ENCODE measurements at places on chromosomes 5 and 9.

DNA sequence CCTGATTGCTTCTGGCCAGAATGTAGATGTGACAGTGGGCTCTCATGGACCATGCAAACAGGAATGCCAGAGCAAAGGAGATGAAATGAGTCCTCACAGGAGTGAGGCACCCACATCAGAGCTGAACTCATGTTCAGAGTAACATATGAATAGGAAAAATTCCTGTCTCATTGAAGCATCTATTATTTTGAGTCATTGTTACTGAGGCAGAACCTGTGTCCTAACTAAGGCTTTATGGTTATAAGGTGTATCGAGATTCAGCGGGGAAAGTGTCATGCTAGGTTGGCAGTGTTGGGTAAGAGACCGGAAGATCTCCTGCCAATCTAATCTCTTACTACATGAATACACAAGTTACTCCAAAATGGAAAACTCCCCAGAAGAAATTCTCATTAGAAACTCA, 304.1 kb downstream of the TRPM3 start:
- no peaks in the 10 kb centered on the region for H3K36me3 ChIP-seq
- H3K4me1 ChIP-seq: no peaks in the 10 kb centered on the region
- H3K27ac ChIP-seq: no peak overlapping the region
- DNase-seq: no peak
- H3K27me3 ChIP-seq: no peaks in the 10 kb centered on the region
- H3K4me3 ChIP-seq: no peak overlapping the region

DNA sequence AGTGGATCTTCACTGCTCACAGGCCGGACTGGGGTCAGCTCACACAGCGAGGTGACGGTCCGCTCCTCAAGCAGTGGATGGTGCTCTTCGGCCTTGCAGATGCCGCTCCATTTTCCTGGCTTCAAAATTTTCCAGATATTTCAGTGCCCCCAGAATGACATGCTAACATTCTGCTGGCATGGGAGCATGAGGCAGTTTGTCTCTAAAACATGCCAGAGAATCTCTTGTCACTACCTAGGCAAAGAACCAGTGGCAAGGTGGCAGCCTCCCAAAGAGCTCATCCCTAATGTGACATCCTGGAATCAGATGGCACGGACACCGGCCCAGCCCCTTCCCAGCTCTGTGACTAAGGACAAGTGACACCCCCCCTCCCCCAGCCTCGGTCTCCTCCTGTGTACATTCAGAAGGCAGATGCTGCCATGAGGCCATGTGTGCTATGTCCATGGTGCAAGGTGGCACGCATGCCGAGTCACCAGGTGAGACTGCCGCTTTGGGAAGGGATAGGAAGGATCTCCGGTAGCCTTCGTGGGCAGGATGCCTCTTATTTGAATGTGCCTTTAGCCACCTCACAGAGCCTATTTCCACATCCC, 2.7 kb downstream of the S1PR3 start:
- no peaks in the 10 kb centered on the region for H3K36me3 ChIP-seq
- H3K27me3 ChIP-seq: no peaks in the 10 kb centered on the region
- DNase-seq: no peak
- peak overlapping the region; percentile 24 for H3K4me3 ChIP-seq
- H3K27ac ChIP-seq: no peak overlapping the region

GRCh38 chr9:137184881-137185660, 3.3 kb downstream of the ANAPC2 start:
- DNase-seq: no peak
- H3K27me3 ChIP-seq: no peaks in the 10 kb centered on the region
- no peak overlapping the region for H3K27ac ChIP-seq
- peaks cover 7% of the 10 kb centered on the region for H3K4me1 ChIP-seq

- H3K4me3 ChIP-seq: no peak overlapping the region
- H3K4me1 ChIP-seq: no peaks in the 10 kb centered on the region
- peaks cover 30% of the 10 kb centered on the region for H3K36me3 ChIP-seq
Observed at GRCh38 chr9:78262655-78263054, 26.8 kb downstream of the CEP78 start.

- DNase-seq: no peak
- no peak overlapping the region for H3K4me3 ChIP-seq
- H3K27ac ChIP-seq: no peak overlapping the region
- no peaks in the 10 kb centered on the region for H3K36me3 ChIP-seq
- H3K27me3 ChIP-seq: peaks cover 5% of the 10 kb centered on the region
Observed at GRCh38 chr9:2924380-2924768, 80.5 kb upstream of the PUM3 start.

DNA sequence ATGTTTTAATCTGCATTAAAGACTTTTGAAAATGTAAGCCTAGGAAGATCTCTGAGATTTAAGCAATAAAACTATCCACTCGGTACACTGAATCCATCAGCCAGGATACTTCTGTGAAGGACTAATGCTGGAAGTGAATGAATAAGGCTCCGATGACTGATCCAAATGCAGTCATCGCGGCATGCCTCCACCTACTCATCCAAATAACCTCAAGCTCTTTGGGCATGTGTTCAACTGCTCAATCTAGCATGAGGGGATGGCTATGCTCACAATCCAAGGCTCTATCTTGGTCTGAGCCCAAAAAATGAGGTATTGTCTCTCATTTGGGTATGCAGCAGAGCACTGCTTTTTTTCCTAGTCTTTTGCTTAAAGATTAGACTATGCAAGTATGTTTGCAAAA, 19.2 kb downstream of the MARCHF3 start:
- H3K27me3 ChIP-seq: no peaks in the 10 kb centered on the region
- H3K4me1 ChIP-seq: peaks cover 17% of the 10 kb centered on the region
- DNase-seq: no peak

GRCh38 chr9:128333451-128333869, 6.9 kb upstream of the SLC27A4 start:
- no peak overlapping the region for H3K27ac ChIP-seq
- no peaks in the 10 kb centered on the region for H3K4me1 ChIP-seq
- no peaks in the 10 kb centered on the region for H3K36me3 ChIP-seq
- no peaks in the 10 kb centered on the region for H3K27me3 ChIP-seq
- no peak for DNase-seq

DNA sequence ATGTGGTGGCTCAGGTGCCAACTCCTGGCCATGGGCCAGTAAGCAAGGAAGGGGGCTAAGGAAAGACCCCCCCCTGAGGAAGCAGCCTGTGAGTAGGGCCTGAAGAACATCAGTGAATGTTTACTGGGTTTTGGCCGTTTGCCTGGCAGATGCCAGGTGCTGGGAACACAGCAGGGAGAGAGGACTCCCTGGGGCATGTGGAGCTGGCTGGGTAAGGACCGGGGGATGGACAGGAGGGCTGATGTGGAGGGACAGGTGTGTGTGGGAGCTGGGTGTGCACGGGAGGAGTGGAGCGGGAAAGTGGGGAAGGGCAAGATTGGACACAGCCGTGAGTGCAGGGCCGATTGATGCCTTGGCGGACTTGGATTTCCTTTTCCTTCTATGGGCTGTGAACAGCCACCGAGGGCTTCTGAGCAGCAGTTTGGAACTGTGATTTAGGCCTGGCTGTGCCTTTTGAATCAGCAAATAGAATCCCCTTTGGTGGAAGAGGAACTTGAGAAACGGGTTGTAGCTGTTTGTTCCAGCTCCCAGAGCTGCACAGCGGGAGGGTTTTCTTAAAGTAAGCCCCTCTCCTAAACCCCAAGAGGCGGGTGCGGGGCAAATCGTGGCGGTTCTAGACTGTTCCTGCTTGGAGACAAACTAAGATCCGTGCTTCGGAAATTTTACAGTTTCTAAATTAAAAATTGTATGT, 3.1 kb downstream of the HMCN2 start:
- no peak overlapping the region for H3K4me3 ChIP-seq
- H3K27me3 ChIP-seq: peaks cover 49% of the 10 kb centered on the region
- peak overlapping the region; percentile 55 for H3K27ac ChIP-seq

GRCh38 chr5:111810112-111810511, 53.1 kb upstream of the NREP start:
- no peaks in the 10 kb centered on the region for H3K27me3 ChIP-seq
- no peak for DNase-seq
- no peaks in the 10 kb centered on the region for H3K36me3 ChIP-seq
- H3K27ac ChIP-seq: no peak overlapping the region
- H3K4me1 ChIP-seq: no peaks in the 10 kb centered on the region

DNA sequence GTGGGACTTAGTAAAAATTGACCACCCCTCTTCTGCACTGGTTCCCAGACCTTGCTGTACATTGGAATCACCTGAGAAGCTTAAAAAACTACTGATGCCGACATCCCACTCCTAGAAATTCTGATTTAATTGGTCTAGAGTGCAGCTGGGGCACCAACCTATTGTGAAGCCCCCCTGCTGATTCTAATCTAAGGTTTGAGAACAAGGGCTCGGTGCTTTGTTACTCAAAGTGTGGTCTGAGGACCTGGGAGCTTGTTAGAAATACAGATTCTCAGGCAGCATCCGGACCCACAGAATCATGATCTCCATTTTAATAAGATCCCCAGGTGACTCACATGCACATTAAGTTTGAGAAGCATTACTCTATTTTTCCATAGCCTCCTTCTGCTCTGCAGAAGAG, 57.8 kb upstream of the LPAR1 start:
- no peaks in the 10 kb centered on the region for H3K4me1 ChIP-seq
- DNase-seq: no peak
- H3K27ac ChIP-seq: no peak overlapping the region
- H3K4me3 ChIP-seq: no peak overlapping the region
- H3K27me3 ChIP-seq: no peaks in the 10 kb centered on the region
- H3K36me3 ChIP-seq: no peaks in the 10 kb centered on the region

DNA sequence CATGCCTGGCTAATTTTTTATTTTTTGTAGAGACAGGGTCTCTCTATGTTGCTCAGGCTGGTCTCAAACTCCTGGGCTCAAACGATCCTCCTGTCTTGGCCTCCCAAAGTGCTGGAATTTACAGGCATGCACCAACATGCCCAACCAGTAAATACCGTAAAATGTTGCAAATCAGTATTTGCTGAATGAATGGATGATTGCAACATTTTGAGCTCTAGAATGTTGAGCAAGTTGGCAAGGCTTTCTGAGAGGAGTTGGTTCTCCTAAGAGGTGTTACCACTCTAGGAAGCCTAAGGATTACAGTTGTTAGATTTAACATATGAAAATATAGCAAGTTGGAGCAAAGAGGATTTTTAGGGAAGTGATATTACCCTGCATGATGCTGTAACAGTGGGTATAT, 15.6 kb upstream of the DMXL1 start:
- DNase-seq: no peak
- H3K27me3 ChIP-seq: no peaks in the 10 kb centered on the region
- no peaks in the 10 kb centered on the region for H3K4me1 ChIP-seq
- H3K4me3 ChIP-seq: no peak overlapping the region

DNA sequence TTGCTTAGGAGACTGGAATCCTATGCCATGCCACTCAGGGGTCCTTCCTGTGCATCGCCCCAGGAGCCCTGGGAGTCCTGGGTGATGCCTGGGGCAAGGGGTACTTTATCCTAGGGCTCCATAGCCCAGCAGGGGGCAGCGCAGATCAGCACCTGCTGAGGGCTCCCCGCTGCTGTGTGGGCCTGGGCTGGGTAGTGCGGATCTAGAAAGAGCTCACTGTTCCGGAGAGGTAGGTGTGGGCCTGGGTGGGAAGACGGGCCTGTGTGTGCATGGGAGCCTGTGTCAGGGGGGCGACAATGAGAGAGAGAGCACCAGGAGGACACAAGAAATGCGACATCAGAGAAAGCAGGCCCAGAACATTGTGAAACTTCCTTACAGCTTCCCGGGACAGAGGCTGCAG, 11.4 kb upstream of the DAB2IP start:
- H3K4me3 ChIP-seq: no peak overlapping the region
- H3K27me3 ChIP-seq: no peaks in the 10 kb centered on the region
- H3K36me3 ChIP-seq: no peaks in the 10 kb centered on the region
- H3K4me1 ChIP-seq: no peaks in the 10 kb centered on the region

DNA sequence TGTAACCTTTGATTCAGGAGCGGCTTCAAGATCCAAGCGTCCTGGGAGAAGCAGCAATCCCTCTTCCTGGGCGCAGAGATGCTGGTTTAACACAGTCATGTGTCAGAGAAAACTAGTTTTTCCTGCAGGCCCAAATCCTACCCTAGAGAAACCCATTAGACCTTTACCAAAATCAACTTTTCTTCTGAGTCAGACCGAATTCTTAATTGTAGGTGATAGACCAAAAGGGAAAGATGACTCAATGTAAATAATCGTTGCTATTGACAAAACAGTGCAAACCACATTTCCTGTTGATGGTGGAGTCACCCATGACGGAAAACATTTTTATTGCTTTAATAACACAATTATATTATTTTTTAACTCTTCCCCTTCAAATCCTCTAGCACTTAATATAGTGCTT, 40.1 kb downstream of the SLC1A1 start:
- H3K4me3 ChIP-seq: no peak overlapping the region
- H3K36me3 ChIP-seq: no peaks in the 10 kb centered on the region
- H3K27ac ChIP-seq: no peak overlapping the region

- no peaks in the 10 kb centered on the region for H3K27me3 ChIP-seq
- no peak overlapping the region for H3K27ac ChIP-seq
- peaks cover 10% of the 10 kb centered on the region for H3K4me1 ChIP-seq
Observed at GRCh38 chr5:140542972-140543371, 4.5 kb upstream of the EIF4EBP3 start.

DNA sequence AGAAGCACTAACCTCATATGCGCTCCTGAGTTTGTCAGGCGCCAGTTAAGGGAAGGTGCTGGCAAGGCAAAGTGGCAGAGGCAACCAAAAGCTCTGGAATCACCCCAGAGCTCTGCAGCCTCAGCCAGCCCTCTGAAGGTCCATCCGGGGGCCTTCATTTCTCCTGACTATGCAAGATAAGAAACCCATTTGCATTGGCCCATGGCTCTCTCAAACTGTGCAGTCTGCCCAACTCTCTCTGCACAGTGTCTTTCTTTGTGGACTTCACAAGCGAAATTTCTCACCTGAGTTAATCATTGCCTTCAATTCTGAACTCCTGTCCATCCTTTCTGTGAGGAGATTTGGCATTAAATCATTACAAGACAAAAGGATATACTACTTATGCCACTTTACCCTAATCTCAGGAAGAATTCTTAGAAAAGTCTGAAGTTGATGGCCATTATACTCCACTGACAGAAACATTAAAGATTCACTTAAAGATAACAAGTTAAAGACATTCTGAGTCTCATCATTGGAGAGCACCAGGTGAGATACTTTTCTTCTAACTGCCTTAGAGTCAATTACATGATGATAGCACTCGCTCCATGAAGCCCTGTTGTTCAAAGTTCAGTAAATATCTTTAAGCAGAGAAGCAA, 235.6 kb downstream of the SPOCK1 start:
- no peak overlapping the region for H3K27ac ChIP-seq
- no peaks in the 10 kb centered on the region for H3K27me3 ChIP-seq
- no peaks in the 10 kb centered on the region for H3K4me1 ChIP-seq

DNA sequence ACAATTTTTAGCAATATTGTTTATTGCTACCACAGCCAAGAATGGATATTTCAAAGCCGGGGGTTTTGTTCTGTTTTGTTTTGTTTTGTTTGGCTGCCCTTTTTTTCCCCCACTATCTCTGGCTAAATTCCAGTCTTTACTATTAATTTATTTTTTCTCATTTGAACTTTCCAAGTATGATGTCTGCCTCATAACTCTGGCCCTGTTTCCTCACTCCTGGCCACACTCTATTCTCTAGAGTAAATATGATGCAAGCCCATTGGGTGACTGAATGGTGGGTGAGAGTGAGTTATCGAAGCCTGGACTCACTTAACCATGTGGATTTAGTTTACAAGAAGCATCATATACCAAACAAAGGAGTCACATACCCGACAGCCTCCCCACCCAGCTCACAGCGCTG, 41.9 kb downstream of the WDR36 start:
- no peaks in the 10 kb centered on the region for H3K27me3 ChIP-seq
- H3K4me3 ChIP-seq: no peak overlapping the region
- DNase-seq: no peak
- H3K36me3 ChIP-seq: no peaks in the 10 kb centered on the region
- H3K27ac ChIP-seq: no peak overlapping the region
- H3K4me1 ChIP-seq: no peaks in the 10 kb centered on the region

GRCh38 chr5:78367318-78367991, 7.0 kb downstream of the SCAMP1 start:
- H3K27me3 ChIP-seq: no peaks in the 10 kb centered on the region
- DNase-seq: no peak
- no peaks in the 10 kb centered on the region for H3K36me3 ChIP-seq
- H3K4me1 ChIP-seq: no peaks in the 10 kb centered on the region
- no peak overlapping the region for H3K4me3 ChIP-seq

- no peaks in the 10 kb centered on the region for H3K27me3 ChIP-seq
- H3K4me3 ChIP-seq: peak overlapping the region; percentile 70
Observed at GRCh38 chr5:115541611-115542010, 3.0 kb downstream of the FEM1C start.
